Fibroblast of skin of back (primary cell): ENCODE measurements at places on chromosomes 7 and 10.

GRCh38 chr10:22551681-22552365 lies 162.6 kb downstream of the PIP4K2A start:
- no peak for DNase-seq

DNA sequence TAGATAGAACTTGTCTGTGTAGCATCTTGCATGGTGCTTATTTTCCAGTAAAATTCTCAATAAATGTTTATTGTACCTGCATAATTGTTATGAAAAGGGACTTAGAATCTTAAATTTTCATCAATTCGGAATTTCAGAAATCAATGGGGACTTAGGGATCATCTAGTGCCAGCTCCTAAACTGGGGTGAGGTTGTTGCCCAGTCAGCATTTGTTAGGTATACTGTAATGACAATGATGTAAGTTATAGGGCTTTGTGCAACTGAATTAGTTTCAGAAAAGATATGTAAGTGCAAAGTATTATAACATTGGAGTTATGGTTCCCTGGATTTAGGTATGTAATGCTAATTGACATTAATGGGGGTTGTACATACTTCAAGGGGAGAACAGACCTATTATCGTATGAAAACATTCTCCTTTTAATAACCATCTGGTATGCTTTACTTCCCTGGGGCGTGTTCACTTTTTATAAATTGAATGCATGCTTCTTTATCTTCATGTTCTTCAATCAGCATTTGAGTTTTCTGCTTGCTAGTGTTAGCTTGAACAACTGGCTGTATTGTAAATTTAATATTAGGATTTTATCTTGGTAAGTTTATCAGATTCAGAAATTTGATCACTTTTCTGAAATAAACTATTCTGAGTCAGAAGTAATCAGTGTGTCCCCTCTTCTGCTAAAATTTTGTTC lies 270.3 kb downstream of the BBS9 start:
- no peak for DNase-seq

GRCh38 chr7:46230990-46231305 lies 309.9 kb upstream of the IGFBP3 start:
- DNase-seq, result peak; percentile 95

- DNase-seq, result no peak
Measured at GRCh38 chr10:31630861-31631567, 297.6 kb downstream of the ARHGAP12 start.

DNA sequence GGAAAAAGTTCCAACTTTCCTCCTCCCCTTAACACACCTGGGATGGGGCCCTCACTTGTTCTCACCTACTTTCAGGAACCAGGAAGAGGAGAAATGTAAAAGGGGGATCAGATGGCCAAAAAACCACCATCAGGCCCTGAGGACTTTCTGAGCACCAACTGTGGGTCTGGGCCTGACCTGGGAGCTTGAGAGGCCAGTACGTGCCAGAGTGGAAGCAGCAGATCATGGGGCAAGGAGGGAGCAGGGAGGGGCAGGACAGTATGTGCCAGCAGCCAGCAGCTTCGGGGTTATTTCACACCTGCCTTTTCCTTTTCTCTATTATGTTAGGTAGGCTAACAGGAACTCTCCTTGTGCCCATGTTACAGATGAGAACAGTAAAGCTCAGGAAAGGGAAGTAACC lies 118.8 kb upstream of the UNC5B start:
- no peak for DNase-seq

DNA sequence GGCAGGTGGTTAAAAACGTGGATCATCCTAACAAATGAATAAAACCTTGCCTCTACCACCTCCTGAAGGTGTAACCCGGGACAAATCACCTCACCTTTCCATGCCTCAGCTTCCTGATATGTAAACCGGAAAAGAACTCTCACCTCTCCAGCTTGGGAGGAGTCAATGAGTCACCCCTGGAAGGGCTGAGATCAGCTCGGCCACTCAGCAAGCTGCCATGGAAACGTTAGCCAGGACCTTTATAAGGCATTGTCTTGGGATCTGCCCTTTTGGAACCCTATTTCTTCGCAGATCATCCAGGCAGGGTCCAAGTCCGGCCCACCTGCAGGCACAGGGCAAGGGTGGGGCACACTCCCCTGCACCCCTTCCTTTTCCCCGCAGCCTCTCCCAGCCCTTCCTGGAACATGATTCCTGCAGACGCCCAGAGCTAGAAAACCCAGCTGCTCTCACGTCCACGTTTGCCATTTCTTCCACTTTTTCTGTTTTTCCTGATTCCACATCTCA lies 81.6 kb upstream of the PFKP start:
- peak; percentile 54 for DNase-seq
